ENCODE measurements at places on chromosomes 13 and 19.
A peak's percentile ranks its signal among the peaks of the same experiment; 100 is the strongest.

GRCh38 chr19:44692379-44692721 lies 6.6 kb upstream of the CEACAM16 start:
- no peak for DNase-seq

GRCh38 chr19:30421571-30421970 lies 49.4 kb downstream of the ZNF536 start:
- DNase-seq: no peak

GRCh38 chr13:24938966-24939365 lies 157.0 kb upstream of the PABPC3 start:
- DNase-seq: no peak

GRCh38 chr13:114161644-114162532 lies 17.2 kb upstream of the CFAP97D2 start:
- DNase-seq: no peak

DNA sequence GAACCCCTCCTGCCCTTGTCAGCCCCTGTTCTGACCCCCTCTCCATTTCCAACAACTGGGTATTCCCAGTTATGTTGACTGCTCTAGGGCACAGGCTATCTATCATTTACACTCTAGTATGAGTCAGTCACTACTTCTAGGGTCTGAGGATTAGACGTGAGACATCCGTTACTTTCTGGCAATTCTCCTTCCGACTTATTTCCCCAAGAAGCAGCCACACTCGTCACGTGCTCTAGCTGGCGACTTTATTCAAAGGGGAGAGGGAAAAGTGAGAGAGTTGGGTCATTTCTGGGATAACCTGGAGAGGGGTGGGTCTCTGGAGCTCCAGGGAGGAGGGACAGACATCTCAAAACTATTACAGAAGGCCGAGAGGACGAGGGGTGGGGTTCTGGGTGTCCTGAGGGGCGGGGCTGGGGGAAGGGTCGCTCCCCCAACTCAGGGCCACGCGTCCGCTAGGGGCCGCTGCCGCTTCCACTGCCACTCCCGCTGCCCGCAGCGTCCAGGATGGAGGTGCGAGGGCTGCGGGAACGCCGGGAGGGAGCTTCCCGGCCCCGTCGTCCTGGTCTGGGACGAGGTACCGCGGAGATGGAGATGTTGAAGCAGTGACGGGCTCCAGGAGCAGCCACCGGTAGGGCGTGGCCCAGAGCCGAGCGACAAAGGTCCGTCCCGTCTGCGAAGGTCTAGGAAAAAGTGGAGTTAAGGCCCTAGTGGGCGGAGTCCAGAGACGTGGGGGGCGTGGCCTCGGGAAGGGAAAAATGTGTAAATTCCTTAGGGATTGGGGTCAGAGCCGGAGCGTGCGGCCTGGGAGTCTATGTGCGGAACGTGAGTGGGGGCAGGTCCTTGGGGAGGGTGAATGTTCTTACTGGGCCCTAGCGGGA lies 8.9 kb downstream of the RTBDN start:
- peak; percentile 44 for DNase-seq

- no peak for DNase-seq
These were observed 30.0 kb downstream of the ZNF787 start for GRCh38 chr19:56091066-56091490.

DNA sequence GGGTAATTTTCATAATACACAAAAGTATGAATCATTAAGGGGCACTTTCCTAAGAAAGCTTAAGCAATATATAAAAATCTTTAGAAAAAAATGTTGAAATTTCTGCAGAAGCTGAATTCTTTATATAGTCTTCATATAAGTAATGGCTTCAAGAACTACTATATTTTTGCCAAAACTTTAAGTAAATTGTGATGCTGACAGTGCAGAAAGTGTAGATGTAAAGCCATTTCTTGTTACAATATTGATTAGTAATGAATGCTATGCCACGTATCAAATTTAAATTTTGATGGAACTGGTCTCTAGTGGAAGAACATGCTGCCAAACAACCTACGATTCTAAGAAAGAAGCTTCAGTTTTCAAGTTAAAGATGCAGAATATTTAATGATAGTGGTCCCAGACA lies 1210.0 kb downstream of the SLITRK1 start:
- no peak for DNase-seq

GRCh38 chr13:88125055-88125454 lies 453.9 kb downstream of the SLITRK5 start:
- no peak for DNase-seq

DNA sequence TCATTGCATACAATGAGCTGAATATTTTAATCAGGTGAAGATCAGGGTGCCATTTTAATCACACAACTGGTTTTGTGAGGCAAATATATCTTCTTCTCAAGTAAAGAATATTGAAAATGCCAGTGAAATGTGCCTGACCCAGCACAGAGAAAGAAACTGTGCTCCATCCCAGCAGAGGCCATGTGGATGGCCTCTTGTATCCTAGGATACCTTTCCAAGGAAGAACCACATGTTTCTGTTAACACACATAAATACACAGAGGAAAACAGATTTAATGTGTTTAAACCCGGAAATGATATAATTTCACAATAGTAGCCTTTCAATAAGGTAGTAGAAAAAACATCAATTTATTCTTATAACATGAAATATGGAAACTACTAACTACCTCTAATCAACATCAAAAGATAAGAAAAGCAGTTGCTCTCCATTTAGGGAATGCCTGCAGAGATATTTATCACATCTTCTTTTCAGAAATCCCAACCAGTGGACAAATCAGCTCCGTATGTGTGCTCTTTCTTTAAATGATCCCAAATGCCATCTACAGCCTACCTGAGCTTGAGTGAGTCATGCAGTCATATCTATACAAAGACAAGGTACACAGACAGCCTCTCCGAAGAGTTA lies 157.1 kb downstream of the FGF14 start:
- no peak for DNase-seq

GRCh38 chr13:48235341-48236135 lies 2.5 kb downstream of the ITM2B start:
- DNase-seq: no peak

DNA sequence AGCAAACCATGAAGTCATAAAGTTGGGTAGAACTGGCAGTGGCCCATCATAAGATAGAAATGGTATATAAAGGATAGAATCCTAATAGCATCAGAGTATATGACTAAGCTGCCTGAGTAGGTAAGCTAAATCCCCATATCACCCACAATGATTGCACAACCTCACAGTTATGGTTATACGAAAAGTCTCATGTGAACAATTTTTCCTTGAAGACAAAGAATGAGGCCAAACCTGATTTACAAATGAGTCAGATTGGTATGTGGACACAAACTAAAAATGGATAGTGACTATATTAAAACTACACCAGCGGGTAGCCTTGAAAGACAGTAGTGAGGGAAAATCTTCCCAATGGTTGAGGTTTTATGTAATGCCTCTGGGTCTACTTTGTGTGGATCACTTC lies 40.9 kb upstream of the UFM1 start:
- no peak for DNase-seq

GRCh38 chr19:10817291-10818038 lies 18.5 kb downstream of the TMED1 start:
- no peak for DNase-seq

DNA sequence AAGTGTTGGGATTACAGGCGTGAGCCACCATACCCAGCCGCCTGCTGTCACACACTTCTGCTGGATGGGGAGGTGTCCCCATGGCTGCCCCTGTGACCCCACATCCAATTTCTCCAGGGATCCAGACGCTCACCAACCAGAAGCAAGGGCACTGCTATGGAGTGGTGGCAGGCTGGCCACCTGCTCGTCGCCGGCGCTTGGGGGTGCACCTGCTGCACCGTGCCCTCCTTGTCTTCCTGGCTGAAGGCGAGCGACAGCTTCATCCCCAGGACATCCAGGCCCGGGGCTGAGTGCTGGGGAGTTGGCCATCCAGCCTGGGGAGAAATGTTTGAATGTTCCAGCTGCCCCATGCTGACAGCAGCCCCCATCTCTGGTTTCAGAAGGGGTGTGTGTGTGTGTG lies 4.6 kb downstream of the ANKLE1 start:
- DNase-seq: no peak

GRCh38 chr19:7636691-7637373 lies at the start of gene STXBP2:
TSS of gene STXBP2 (plus strand) at chr19:7637110. CDS start at chr19:7637150, 40 bp downstream.
- peak; percentile 96 for DNase-seq

DNA sequence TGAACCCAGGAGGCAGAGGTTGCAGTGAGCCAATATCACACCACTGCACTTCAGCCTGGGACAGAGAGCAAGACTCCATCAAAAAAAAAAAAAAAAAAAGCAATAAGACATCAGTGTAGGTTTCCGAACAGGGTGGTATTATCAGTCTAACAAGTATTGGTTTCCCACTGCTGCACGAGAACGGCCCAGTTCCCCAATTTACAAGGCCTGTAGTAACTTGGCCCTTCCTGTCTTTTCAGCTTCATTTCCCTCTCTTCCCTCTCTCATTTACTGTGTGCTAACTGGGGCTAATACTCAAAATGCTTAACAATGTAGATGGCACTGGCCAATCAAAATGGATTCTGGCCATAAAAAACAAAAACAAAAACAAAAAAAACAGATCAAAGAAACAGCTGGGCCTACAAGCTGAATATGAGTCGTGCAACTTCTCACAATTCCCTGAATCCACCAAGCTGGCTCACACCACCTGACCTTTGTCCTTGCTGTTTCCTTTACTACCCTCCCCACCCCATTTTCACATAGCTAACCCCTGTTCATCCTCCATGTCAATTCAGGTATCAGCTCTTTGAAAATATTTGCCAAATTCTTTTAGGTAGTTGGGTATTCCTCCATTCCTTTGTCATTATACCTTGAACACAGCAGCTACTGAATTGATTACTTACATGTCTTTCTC lies 2.4 kb downstream of the TEX101 start:
- no peak for DNase-seq

DNA sequence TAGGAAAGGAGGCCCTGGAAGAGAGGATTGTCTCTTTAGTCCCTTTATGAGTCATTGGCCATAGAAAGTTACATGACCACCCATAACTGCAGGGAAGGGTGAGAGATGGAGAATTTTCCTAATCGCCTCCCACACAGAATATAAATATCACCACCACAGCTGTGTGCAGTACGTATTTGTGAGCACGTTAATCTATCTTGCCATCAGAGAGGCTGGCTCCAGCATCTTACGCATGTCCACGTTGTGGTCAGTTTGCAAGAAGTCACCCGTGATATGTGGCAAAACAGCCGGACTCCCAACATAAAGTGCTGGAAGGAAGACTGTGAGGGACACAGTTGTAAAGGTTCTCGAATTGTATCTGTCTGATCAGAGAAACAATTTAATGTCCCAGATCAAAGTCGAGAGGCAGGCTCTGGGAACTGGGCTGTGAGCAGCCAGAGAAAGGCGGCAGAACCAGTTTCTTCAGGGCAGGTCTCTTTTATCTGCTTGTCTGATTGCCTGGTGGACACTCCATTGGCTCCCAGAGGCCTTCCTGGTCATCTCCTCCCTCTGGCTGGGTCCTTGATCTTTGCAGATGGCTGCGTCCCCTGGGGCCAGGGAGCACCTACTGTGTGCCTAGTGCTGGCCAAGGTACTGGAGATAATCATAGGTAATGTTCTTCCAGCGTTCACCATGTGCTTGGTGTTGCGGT lies 74.9 kb downstream of the SIPA1L3 start:
- DNase-seq: no peak

DNA sequence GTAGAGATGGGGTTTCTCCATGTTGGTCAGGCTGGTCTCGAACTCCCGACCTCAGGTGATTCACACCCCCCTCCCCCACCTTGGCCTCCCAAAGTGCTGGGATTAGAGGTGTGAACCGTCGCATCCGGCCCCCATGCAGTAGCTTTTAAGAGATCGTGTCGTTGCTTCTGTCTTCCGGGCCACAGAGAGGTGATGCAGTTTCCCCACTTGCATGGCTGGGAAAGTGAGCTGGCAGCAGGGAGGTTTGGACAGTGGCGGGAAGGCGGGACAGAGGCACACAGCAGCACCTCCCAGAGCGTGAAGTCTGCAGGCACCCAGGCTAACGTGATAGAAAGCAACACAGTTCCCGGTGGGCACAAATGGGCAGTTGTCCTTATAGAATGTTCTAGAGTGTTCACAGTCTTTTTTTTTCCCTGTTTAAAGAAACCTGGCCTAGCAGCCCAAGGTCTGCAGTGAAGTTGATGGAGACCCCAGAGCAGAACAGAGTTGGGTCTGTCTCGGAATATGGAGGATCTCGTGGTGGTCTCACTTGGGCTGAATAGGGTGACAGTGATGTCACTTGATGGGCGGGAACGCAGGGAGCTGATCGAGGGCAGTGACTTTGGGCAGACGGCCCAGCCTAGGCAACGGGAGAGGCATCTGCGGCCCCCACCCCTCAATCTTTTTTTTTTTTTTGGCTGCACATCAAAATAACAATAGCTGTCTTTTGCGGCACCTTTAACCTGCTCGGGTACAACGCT lies 4.9 kb downstream of the UHRF1 start:
- DNase-seq: no peak

DNA sequence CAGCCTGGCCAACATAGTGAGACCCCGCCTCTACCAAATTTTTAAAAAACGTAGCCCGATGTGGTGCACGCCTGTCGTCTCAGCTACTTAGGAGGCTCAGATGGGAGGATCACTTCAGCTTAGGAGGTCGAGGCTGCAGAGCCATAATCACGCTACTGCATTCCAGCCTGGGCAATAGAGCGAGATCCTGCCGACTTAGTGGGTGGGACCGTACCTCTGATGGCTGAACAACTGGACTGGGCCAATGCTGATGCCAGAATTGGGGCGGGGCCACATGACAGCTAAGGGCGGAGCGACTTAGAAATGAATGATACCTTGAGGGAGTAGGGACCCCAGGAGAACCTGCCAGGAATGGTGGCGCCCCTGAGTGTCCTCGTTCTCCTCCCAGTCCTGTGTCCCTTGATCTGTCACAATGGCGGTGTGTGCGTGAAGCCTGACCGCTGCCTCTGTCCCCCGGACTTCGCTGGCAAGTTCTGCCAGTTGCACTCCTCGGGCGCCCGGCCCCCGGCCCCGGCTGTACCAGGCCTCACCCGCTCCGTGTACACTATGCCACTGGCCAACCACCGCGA lies 3.6 kb downstream of the LTBP4 start:
- DNase-seq: no peak

DNA sequence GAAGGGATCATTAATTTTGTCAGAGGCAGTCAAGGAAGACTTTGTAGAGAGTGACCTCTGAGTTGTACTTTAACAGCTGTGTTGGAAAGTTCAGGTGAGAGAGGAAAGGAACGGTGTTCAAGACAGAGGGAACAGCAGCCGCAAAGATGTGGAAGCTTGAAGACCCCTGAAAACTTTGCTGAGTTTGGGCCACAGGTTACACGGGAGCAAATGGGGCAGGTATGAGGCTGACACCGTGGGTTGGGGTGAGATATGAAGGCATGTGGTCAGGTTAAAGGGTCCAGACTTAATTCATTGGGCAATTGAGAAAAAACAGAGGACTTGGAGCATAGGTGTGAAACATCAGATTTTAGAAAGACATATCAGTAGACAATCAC lies 72.0 kb upstream of the SERP2 start:
- no peak for DNase-seq
